Choroid plexus epithelial cell (primary cell): ENCODE measurements at places on chromosomes 11 and 22.

DNA sequence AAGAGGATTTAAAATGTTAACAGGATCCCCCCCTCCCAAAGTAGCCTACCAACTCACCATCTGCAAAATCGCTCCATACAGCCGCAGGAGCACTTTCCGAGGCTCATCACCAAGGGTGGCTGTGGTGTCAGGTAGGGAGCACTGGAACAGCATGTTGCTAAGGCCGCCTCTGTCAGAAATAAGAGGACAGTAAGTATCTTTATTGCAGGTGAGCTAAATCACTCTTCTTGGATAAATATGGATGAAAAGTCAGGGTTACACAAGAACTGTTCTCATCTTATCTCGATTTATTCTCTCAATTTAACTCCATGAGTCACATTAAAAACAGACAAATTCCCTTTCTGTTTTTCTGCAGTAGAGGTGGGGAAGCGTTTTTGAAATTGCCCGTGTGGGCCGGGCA lies 24.2 kb downstream of the CHKA start:
- no peak for DNase-seq

DNA sequence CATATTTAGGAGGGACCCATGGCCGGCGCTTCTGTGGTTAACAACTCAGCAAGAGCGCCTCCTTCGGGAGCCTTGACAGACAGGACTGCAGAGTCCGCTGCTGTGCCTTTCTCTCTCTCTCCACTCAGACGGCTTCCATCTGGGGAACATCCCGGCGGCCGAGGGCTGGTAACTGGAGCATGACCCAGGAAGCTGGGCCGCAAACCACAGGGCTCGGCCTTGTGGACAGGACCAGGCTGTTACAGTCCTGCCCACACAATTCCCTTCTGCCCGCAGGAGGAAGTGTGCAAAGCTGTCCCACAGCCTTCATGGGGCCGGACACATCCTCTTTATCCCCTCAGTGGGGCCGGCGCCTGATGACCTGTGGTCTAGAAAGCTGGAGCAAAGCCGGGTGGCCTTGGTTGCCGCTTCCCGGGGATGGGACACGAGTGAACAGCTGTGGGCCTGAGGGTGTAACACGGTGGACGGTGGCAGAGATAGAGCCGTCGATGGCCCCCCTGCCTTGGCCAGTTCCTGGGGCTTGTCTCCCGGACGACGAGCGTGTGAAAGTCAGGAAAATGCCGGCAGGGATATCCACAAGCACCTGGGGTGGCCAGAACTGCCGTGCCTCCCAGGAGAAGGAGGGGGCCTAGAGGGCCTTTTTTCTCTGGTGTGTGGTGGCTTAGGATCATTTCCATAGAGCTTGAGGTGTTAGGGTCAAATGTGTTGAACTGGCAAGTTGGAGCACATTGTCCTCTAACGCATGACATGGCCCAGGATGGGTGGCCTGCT lies 50.1 kb downstream of the FBLN1 start:
- DNase-seq: peak; percentile 97

DNA sequence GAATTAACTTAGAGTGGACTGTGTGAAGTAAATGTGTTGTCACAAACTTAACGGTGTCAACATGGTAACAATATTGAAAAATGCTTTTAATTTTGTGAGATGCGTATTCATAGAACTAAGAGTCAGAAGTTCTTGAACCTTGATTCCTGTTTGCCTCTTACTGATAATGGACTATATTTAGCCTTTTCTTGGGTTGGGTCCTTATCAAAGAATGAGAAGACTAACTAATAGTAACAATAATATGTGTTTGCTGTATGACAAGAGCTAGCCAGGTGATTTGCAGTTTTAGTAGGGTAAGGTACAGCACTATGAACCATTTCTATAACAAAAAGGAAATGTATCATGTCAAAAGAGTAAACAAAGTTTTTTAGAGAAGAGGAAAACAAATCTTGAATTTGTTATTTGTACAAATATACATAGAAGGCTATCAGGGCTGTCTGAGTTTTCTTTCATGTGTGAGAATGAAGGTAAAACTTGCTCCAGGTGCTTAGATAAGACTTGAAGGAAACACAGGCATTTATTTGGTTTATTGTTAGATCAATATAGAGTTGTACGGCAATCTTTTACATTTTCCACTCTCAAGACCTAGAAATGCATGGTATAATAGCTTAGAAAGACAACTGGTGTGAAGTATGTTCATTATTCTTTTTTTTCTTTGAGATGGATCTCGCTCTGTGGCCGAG lies 74.1 kb downstream of the PACS1 start:
- DNase-seq: no peak

DNA sequence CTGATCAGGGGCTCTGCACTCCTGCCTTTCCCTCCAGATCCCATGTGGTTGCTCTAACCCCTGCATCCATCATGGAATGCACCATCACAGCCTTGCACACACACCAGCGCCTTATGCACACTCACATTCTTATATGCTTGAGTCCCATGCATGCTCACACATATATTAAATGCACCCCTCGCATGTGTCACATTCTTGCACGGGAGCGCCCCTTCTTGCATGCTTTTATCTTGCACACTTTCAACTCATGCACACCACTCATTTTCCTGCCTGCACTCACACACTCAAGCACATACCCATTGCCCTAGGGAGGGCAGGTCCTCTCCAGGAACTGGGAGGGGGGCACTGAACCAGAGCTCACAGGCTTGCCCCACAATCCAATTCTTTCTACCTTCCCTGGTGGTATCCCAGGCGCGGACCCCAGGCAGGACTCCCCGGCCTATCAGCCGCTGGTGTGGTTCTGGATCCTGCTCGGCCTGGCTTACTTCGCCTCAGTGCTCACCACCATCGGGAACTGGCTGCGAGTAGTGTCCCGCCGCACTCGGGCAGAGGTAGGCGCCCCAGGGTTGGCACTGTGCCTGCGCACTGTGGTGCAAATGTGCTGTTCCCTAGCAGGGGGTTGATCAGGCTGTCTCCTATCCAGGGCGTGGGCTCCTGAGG lies 2.3 kb upstream of the CATSPERZ start:
- no peak for DNase-seq

DNA sequence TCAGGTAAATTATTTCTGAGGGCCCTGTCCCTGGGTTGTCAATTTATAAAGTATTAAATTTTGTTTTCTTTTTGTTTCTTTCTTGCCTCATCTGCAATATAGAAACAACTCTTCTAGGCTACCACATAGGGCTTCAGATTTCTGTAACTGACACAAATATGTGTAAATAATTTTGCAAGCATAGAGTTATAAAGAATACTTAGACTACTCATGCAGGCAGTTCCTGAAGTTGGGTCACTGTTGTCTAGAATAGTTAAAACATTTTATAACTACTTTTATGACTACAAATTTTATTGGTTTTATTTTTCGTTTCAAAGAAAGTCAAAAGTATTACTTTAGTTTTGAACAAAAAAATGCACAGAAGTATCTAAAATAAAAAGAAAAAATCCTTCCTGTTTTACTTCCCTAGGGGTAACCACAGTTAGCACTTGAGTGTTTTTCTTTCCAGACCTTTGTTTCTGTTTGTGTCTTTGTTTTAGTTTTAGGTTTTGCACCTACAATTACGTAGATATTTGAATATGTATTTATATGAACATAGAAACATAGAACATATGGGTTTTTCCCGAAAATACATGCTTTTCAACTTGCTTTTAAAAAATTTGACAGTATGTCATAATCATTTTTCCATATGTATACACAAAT lies 12.4 kb upstream of the TMEM123 start:
- no peak for DNase-seq

DNA sequence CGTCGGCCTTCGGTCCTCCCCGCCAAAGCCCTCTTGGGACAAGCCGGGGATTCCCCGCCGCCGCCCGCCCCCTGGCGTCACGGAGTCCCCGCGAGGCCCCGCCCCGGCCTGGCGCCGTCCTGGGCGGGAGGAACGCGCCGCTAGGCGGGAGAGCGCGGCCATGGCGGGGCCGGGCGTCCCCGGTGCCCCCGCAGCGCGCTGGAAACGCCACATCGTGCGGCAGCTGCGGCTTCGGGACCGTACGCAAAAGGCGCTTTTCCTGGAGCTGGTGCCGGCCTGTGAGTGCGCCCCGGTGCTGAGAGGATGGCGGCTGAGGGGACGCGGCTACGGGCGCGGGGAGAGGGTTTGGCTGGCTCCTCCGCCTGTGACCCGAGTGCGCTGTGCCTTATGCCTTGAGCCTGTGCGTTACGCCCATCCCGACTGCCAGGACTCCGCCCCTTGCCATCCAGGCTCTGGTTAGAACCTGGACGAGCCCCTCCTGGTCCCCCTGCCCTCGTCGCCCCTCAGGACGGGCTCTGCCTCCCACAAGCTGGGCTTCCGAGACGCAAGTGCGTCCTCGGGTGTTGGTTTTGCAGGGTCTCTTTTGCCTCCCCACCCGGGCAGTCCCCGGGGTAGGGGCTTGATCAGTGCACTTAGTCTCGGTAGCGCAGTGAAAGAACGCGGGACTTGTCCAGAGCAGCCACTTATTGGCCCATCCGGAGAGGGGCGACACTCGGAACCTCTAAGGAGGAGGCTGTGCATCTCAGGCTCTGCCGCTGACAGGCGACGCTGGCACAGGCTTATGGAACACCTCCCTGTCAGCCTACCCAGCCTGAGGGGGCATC lies at the start of gene ATG16L2:
Gene ATG16L2, plus strand, starts transcription at position 126 of the 824 bp plus-strand sequence. Its CDS starts 35 bp downstream, at position 161.
- DNase-seq: peak; percentile 82

- DNase-seq: peak; percentile 26
Observed at GRCh38 chr22:19178065-19178656, 375 bp downstream of the SLC25A1 start.

GRCh38 chr11:5286901-5287300 lies 14.8 kb downstream of the OR51B4 start:
- DNase-seq: no peak

- no peak for DNase-seq
Observed at GRCh38 chr22:23835484-23836144, 3.2 kb downstream of the DERL3 start.

GRCh38 chr11:115496892-115497291 lies 7.3 kb downstream of the CADM1 start:
- DNase-seq: no peak

DNA sequence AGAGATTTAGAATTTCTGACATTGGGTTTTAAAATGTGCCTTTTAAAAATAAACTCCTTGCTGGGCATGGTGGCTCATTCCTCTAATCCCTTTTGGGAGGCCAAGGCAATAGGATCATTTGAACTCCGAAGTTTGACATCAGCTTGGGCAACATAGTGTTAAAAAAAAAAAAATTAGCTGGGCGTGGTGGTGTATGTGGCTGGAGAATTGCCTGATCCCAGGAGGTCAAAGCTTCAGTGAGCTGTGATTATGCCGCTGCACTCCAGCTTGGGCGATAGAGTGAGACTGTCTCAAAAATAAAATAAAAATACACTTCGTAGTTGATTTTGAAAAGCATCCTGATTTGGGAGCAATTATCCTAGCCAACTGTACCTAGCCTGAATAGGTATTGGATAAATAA lies 3.4 kb upstream of the APLP2 start:
- no peak for DNase-seq

DNA sequence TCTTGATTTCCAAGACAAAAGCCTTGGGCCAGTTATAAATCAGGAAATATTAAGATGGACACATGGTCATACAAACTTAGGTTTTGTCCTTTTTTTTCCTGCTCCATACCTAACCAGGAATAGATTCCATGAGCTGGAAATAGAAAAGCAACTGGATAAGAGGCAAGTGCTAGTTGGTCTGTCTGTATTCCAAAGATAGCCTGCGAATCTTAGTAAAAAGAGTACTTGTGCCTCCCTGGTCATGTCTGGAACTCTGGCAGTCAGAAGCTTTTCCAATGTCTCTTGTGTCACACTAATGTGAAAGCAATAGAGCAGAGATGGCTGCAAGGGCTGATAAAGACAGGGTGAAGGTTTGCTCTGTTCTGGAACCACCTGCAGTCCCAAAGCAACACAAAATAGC lies 590.2 kb upstream of the ANO5 start:
- DNase-seq: no peak

- DNase-seq: no peak
Observed at GRCh38 chr22:45584621-45585436, 82.1 kb downstream of the FBLN1 start.

DNA sequence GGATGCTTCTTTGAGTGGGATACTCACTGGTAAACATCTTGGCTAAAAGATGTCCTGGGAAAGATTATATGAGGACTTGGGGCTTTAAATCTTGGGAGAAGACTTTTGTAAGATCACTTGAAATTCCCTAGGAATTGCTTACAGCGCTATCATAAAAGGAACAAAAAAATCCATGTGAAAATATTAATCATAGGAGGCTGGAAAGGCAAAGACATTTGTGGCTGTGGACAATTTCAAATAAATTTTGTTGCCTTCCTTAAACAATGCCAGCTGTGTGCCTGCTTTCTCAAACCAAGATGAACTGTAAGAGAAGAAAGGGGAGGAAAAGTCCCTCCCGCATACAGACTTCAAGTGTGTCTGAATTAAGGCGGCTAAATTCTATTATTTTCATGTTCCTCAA lies 75.6 kb downstream of the SNX19 start:
- no peak for DNase-seq

GRCh38 chr22:49349841-49350381 lies 477.8 kb downstream of the BRD1 start:
- DNase-seq: no peak

DNA sequence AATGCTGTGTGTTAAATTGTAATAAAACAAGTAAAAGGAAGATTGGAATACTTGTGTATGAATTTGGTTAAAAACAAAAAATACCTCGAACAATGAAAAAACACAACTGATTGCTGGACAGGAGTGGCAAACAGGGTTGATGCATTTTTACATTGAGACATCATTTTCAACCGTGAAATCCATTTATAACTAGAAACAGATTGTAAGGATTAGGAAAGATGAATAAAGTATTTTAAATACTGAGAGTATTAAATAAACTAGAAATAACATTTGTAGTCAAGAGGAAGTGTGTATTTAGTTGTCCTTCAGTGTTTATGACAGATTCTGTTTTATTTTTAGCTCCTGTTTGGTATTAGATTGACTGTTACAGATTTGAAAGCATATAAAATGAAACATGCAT lies 5.4 kb downstream of the ATM start:
- no peak for DNase-seq

- no peak for DNase-seq
Observed at GRCh38 chr11:86747801-86748200, 52.5 kb upstream of the PRSS23 start.
